ENCODE measurements at places on chromosomes 6 and 20. TPM values are rescaled to one million over a fixed set of nuclear protein-coding genes. Genes with fewer than 3 reads are reported as not detected.

The LY86 gene
- total RNA-seq, result 68.7 TPM

The SMLR1 gene
- not detected for total RNA-seq

The TNF gene
- 22.6 TPM for total RNA-seq

The RAET1L gene
- total RNA-seq, result not detected

The UNC93A gene
- total RNA-seq, result not detected

The UBE2V1 gene
- 158 TPM for total RNA-seq

The DYNLT2 gene
- 7.2 TPM for total RNA-seq

The LST1 gene
- total RNA-seq, result 9.5 TPM

The MRPL14 gene
- 16.7 TPM for total RNA-seq

The GDAP1L1 gene
- not detected for total RNA-seq

The L3MBTL1 gene
- total RNA-seq, result 35.7 TPM

The ACSS1 gene
- total RNA-seq, result 83.0 TPM

The MICA gene
- 13.9 TPM for total RNA-seq

The PDE10A gene
- not detected for total RNA-seq

The DDRGK1 gene
- total RNA-seq, result 51.9 TPM

The B4GALT5 gene
- total RNA-seq, result 7.3 TPM

The CRISP3 gene
- not detected for total RNA-seq

The CLVS2 gene
- total RNA-seq, result not detected

The OXT gene
- total RNA-seq, result 1.4 TPM

The RIPOR2 gene
- total RNA-seq, result 430 TPM

The RNF182 gene
- total RNA-seq, result not detected

The ADGRB3 gene
- total RNA-seq, result not detected

All from B cell (primary cell).